ENCODE measurements at places on chromosomes 2 and 18.
A peak's percentile ranks its signal among the peaks of the same experiment; 100 is the strongest.

GRCh38 chr2:128309280-128310093 is 9.2 kb downstream of the HS6ST1 start:
- no peak for DNase-seq

GRCh38 chr2:127630864-127631540 is 15.0 kb upstream of the GPR17 start:
- no peak for DNase-seq

GRCh38 chr2:240252872-240253511 is 112.5 kb upstream of the OTOS start:
- no peak for DNase-seq

GRCh38 chr2:48905696-48906095 is 150.2 kb upstream of the LHCGR start:
- no peak for DNase-seq

- peak; percentile 86 for DNase-seq
These were observed 679 bp downstream of the PMAIP1 start for GRCh38 chr18:59900222-59901128.

DNA sequence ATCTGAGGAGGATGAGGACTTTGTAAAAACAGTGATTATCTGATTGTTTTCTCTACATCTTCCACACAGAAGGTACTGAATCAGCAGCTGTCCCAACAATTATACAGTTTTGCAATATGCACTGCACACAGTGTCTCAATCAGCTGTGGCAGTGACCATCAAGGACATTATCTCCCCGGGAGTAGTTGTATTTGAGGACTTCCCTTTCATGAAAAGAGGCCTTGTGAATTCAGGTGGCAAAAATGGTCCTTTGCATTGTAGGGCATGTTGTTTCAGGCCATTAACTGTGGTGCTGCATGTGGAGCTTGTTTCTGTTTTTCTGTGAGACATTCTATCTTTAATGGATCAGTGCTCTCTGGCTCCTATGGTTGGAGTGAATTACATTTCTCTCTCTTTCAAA is 779.4 kb upstream of the FSHR start:
- no peak for DNase-seq

GRCh38 chr2:233049194-233049761 is 10.9 kb upstream of the INPP5D start:
- DNase-seq, result no peak

- DNase-seq, result no peak
These were observed 31.0 kb upstream of the PTH2R start for GRCh38 chr2:208375491-208376068.

Data from activated CD8-positive, alpha-beta T cell treated with anti-CD3 and anti-CD28 coated beads for 36 hours (primary cell).